RPMI7951 (cell line): ENCODE measurements at places on chromosomes 6 and 20. TPM values are rescaled to one million over a fixed set of nuclear protein-coding genes. Genes with fewer than 3 reads are reported as not detected.

DNA sequence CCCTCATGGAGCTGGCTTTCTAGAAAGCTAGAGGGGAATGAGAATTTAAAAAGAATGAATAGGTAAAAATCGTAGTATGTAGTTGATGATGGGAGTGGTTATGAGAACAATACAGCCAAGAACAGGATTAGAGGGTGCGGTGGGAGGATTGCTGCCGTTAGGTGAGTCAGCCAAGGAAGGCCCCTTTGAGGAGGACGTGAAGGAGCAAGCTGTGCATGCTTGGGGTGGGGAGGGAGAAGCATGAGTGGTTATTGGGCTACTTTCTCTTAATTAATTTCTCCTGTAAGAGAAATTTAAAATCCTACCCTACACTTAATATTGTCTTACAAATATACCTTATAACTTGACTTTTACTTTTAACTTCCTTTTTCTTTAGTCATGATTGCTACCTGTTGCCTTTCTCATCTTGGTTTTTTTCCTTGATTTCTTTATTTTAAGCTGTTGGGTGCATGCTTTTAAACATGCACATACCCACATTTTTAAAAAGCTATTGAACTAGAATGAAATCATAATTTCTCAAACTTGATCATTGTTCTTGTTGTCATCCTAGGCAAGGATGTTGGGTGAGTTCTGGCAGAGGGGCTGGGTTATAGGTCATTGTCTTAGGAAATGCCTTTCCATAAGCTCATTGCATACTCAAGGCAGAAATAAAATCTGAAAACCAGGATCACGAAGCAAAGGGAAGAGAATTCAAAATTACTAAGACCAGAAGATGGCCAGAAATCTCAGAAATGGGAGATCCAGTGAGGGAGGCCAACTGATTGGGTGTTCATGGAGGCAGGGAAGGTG lies 114.5 kb downstream of the TCP11 start:
- no peak for DNase-seq

DNA sequence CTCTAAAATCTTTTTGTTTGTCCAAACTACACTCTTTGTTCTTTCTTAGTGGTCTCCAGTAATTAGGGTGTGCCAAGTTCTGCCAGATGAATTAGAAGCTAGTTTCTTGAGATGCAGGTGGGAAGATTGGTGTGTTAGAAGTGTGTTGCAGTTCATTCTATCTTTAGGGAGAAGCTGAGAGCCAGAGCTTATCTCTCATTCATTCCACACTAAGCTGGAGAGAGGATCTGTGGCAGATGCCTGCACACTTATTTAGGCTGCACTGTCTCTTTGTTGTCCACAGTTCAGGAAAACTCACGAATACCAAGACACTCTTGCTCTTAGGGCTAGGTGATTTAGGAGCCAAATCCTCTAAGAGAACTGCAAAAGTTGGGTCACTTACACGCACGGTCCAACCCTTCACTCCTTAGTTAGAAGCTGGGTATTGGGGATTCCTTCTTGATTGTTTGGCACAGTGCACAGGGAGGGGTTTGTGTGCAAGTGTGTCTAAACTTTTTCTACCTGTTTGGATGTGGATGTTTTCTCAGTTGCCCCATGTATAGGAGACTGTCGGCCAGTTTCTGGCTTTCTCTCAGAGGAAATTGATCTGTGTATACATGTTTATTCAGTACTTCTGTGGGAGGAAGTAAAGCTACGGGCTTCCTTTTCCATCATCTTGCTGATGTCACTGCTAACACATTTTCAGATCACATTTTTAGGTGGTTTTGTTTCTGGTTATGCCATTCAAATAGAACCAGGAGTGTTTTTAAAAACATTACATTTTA lies 49.5 kb downstream of the SMAP1 start:
- no peak for DNase-seq

The RIMS1 gene
- total RNA-seq: not detected in 2 replicates

DNA sequence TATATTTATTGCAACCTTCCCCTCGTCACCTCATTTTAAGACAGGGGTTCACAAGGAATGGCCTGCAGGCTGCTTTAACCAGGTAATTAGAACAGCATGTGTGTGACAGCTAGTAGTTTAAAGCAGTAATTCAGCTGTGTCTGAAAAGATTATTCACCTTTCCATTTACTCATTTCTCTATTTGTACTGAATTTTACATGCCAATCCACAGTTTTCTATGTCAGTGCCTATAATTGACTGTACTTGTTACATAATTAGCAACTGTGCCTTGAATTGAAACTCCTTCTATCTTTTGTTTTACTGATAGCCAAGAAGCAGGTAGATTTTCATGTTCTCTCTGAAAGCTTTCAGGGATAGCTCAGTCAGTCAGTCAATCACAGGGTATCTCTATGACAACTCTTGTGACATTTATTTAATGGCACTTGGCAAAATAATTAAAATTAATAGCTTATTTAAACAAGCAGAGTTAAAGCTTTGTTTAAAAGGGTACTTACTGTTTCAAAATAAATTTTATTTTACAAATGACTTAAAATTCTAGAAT lies 214.0 kb downstream of the ZFAND3 start:
- DNase-seq: no peak

- no peak for DNase-seq
Measured at GRCh38 chr6:67802771-67803170, 832.3 kb upstream of the ADGRB3 start.
